ENCODE measurements at places on chromosomes 11 and 22. TPM values are rescaled to one million over a fixed set of nuclear protein-coding genes. Genes with fewer than 3 reads are reported as not detected.

The PANX3 gene
- total RNA-seq: not detected

The FOLH1 gene
- 1.9 TPM for total RNA-seq

The CSTF3 gene
- 21.1 TPM for total RNA-seq

The PRRG4 gene
- 2.0 TPM for total RNA-seq

The FAM83F gene
- total RNA-seq: 0.15 TPM

The OR4D5 gene
- not detected for total RNA-seq

The GAB4 gene
- not detected for total RNA-seq

The PTPRCAP gene
- total RNA-seq: 2.9 TPM

The HEPHL1 gene
- 0.06 TPM for total RNA-seq

The ZNF214 gene
- total RNA-seq: 2.4 TPM

The RCOR2 gene
- 0.78 TPM for total RNA-seq

The ACCSL gene
- total RNA-seq: not detected

The OR56A1 gene
- total RNA-seq: 0.13 TPM

The CHADL gene
- total RNA-seq: 1.2 TPM

The KCTD14 gene
- 2.0 TPM for total RNA-seq

The C22orf23 gene
- total RNA-seq: not detected
